ENCODE measurements at places on chromosomes 13 and 19.

DNA sequence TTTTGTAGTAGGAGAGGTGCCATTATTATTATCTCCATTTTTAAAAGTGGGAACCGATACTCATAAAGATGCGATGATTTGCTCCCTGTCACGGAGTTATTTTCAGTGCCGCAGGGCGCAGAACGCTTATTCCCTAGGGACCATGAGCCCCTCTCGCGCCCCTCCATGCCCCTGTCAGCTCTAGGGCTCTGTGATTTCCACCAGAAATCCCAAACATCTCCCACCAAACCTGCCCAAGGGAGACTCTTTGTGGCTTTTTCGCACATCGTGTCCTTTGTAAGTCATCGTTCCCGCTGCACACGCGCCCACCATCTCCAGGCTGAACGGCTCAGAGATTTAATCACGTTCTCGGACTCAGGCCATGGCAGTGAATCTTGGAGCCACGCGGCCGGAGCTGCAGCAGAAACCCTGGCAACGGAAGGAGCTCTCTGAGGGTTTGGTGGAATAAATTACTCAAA lies 105.1 kb downstream of the DNAJC15 start:
- no peak for DNase-seq

DNA sequence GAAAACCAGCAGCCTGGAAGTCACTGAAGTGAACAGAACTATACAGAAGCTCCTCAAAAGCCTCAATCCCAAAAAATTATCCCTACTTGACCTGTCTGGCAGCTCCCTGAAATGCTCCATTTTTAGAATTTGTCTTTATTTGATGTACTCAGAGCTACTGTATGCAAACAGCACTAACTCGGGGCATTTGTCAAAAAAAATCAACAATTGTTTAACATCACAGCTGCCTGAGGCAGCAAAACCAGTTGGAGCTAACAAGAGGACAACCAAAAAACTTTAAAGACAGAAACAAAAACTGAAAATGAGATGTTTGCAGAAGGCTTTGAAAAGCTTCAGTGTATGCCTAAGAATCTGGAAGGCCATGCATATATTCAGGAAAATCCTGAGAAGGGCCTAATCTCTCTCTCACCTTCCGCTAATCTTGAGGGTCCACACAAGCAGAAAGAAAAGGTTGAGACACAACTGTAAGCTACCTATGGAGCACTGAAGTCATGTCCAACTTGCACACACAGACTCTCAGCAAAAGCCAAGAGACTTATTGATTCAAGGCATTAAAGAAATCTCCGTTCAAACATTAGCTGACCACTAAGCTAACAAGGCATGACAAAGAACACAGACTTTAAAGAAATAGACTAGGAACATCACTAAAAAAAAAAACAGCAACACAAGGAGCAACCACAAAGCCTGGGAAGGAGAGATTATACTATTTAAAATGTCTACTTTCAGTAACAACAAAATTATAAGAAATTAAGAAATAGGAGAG lies 16.1 kb downstream of the VWA8 start:
- no peak for DNase-seq

GRCh38 chr19:56098731-56099568 lies 22.1 kb downstream of the ZNF787 start:
- DNase-seq, result no peak

- no peak for DNase-seq
Measured at GRCh38 chr13:56988543-56988942, 152.2 kb upstream of the PRR20A start.
